Endodermal cell (in vitro differentiated cells): ENCODE measurements at places on chromosomes 16 and 17.

DNA sequence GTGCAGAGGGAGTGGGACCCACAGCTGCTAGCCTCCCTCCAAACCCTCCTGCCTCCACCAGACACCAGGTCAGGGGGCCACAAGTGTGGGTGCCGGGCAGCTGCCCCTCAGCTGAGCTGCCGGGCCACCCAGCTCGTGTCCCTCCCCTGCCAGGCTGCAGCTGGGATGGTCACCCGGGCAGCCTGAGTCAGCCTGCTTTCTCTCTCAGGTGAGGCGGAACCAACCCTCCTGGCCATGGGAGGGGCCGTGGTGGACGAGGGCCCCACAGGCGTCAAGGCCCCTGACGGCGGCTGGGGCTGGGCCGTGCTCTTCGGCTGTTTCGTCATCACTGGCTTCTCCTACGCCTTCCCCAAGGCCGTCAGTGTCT, 6.9 kb downstream of the SLC16A3 start:
- DNase-seq, result no peak

- no peak for DNase-seq
Measured at GRCh38 chr17:68381076-68381900, 76.0 kb downstream of the WIPI1 start.

DNA sequence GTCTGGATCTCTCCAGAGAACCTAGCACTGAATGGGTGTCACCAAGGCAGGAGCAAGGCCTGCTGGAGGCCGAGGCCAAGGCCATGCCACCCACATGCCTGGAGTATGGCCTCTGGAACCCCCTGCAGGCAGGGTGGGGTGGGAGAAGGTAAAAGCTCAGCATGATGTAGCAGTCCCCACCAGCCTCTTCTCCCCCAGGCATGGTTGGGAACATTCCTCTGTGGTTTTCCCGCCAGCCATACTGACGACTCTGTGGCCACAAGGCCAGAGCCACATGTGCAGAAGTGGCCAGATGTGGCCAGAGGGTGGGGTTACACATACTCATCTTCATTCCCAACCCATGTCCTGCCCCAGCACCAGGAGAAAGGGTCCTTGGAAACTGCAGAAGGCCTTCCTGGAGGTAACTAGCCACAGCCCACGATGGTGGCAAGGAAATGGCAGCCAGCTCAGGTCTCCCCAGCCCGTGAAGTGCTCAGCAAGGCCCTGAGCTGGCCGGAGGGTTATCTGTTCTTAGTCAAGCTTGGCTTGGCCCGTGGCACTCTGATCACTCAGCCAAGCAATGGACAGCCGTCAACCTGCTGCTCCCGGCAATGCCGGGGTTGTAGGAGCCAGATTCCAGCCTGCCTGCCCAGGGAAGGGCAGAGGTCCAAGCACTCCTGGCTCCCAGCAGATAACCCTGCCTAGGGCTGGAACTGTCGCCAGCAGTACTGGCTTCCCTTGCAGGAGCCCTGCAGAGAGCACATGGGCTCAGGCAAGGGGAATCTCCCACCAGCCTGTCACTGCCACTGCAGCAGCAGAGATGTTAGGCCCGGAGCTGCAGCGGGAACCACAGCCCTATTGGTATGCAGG, 26.1 kb downstream of the HDAC5 start:
- DNase-seq, result no peak

GRCh38 chr16:26765087-26765486, 301.6 kb upstream of the C16orf82 start:
- DNase-seq, result peak; percentile 65

- DNase-seq, result no peak
Measured at GRCh38 chr17:42781639-42782165, 1.3 kb downstream of the WNK4 start.

DNA sequence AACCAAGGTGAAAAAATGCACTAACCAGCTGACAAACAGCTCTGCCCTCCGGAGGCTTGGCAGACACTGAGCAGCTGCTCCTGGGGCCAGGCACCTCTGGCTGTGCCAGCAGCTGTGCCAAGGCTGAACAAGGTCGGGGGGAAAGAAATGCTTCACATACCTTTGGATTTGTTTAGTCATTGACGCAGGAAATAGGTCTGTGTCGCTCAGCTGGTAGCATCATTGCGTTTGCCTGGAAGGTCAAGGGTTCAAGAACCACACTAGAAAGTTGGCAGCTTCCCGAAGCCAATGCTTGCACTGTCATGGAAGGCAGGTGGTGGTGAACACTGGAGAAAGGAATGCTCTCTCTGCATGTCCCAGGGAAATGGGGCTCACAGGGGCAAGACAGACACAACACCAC, 63.5 kb downstream of the PCTP start:
- DNase-seq, result no peak

GRCh38 chr17:9355846-9356245, 219.8 kb downstream of the STX8 start:
- no peak for DNase-seq

DNA sequence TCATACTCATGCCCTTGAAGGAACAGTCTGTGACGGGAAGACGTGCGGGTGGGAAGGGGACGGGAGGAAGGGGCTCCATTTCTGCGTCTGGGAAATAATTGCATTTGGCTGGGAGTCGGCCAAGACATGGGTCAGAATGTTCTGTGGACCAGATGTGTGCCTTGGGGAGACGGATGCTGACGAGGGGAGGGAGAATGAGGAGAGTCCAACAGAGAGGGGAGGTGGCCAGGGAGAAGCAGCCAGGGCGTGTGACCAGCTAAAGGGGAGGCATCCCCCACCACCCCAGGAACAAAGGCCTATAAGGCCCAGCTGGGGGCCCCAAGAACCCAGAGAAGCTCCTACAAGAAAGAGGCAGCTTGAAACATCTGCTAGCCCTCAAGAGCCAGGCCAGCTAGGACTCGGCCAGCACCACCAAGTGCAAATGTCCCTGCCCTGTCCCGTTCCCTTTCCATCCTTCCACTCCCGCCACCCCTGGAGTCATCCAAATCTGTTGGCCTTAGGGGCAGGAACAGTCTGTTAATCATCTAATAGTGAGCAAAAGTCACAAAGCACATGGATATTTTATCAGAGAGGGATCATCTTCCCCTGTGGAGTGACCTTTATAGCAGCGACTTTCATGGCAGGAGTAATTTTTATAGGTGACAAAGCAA, 42.5 kb upstream of the BCO1 start:
- no peak for DNase-seq

- DNase-seq, result no peak
Measured at GRCh38 chr17:75603123-75603522, 15.5 kb downstream of the MYO15B start.

GRCh38 chr16:55055262-55055661, 124.6 kb downstream of the IRX5 start:
- DNase-seq, result no peak

DNA sequence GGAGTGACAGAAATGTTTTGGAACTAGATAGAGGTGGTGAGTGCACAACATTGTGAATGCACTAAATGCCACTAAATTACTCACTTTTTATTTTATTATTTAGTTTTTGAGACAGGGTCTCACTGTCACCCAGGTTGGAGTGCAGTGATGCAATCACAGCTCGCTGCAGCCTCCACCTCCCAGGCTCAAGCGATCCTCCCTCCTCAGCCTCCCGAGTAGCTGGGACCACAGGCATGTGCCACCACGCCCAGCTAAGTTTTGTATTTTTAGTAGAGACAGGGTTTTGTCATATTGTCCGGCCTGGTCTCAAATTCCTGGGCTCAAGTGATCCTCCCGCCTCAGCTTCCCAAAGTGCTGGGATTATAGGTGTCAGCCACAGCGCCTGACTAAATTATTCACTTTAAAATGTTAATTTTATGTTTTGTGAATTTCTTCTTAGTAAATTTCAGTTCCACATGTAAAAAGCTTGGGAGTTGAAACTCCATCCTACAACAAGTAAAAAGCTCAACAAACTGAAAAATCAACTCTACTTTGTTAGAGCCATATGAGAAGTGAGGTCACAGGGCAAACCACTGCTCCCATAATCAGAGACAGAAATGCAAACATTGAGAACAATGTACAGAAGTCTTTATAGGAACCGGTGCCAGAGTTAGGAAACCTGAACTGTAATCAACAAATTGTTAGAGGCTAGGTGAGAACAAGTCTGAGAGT, 13.8 kb upstream of the SLC5A10 start:
- no peak for DNase-seq

- DNase-seq, result no peak
Measured at GRCh38 chr17:11720816-11721215, 122.5 kb downstream of the DNAH9 start.

GRCh38 chr17:80873307-80873951, 118.2 kb upstream of the CHMP6 start:
- DNase-seq, result peak; percentile 90

DNA sequence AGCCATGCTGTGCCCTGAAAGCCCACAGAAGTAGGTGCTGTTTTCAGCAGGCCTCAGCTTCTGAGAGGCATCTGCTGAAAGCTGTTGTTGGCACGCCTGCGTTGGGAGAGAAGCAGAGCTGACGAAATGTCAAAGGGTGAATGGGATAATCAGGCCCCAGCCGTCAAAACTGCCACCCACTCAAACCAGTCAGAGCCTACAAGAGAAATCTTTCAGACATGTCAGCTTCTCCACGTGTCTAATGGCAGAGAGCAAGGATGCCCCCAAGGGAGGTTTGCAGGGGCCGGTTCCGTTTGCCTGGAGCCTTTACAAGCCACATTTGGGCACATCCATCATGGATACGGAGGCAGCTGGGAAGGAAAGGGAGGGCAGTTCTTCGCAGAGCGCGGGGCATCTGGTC, 568.2 kb upstream of the EEF2KMT start:
- no peak for DNase-seq

DNA sequence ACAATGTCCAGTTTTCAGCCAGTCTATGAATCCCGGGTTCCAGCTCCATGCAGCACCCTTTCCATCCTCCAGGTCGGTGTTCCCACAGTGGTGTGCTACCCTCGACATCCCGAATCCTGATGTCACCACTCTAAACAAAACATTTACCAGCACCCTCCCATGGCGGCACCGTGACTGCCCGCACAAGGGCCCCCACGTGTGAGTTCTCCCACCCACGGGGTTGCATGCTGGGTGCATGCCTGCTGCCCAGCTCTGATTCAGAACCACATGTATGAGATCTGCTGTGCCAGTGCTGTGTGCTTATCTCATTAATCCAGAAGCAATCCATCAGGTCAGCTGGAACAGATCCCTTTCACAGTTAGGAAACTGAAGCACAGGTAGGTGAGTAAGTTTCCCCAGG, 57.4 kb downstream of the C16orf78 start:
- peak; percentile 18 for DNase-seq

DNA sequence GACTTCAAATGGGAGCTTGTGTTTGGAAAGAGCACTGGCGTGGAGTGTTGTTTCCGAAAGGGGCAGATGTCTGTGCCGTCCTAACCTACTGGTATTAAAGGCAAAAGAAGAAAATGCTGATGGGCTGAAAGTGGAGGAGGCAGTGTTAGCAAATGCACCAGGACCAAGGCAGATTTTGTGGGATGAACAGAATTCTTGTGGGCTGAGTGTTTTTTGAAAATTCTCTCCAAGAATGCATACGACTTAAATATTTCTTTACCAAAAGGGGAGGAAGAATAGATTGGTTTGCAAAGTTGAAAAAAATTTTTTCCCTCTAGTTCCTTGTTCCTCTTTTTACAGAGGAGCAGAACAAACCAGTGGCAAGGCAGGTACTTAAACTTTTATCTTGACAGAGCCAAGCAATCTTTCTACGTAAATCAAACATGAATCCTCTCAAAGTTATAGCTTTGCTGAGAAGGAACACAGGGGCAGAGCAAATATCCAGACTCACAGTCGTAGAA, 16.8 kb downstream of the MARCHF10 start:
- DNase-seq, result peak; percentile 28

DNA sequence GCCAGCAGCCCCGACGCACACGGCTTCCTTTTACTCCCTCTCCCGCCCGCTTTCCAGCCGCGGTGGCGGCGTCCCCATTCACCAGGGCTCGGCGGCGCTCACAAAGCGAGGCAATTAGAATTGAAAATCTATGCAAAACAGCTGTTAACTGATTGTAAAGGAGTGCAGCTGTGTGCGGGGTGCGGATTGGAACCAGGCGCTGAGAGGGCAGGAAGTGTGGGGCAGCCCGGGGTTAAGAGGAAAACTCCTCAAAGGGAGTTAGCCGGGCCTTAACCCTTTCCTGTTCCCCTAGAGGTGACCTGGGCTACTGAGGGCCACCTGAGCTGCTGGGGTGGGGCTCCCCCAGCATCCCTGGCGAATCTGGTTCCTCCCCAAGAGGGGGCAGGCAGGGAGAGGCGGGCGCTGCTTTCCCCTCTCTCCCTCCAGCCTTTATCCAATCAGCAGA, 5.8 kb upstream of the GSE1 start:
- DNase-seq, result peak; percentile 93

- no peak for DNase-seq
Measured at GRCh38 chr17:63042256-63042812, 76.3 kb downstream of the TANC2 start.

DNA sequence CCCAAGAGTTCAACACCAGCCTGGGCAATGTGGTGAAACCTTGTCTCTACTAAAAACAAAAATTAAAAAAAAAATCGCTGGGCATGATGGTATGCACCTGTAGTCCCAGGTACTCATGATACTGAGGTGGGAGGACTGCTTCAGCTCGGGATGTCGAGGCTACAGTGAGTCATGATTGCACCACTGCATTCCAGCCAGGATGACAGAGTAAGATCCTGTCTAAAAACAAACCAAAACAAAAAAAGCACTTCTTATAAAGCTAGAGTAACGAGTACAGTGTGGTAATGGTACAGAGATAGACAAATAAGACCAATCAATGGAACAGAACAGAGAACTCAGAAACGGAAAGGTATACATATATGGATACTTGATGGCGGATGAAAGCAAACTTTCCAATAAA, 4.4 kb downstream of the NSMCE1 start:
- DNase-seq, result no peak

- DNase-seq, result no peak
Measured at GRCh38 chr17:75839942-75840798, 4.0 kb downstream of the UNC13D start.

- DNase-seq, result peak; percentile 26
Measured at GRCh38 chr17:58092101-58092796, 9.0 kb downstream of the DYNLL2 start.

DNA sequence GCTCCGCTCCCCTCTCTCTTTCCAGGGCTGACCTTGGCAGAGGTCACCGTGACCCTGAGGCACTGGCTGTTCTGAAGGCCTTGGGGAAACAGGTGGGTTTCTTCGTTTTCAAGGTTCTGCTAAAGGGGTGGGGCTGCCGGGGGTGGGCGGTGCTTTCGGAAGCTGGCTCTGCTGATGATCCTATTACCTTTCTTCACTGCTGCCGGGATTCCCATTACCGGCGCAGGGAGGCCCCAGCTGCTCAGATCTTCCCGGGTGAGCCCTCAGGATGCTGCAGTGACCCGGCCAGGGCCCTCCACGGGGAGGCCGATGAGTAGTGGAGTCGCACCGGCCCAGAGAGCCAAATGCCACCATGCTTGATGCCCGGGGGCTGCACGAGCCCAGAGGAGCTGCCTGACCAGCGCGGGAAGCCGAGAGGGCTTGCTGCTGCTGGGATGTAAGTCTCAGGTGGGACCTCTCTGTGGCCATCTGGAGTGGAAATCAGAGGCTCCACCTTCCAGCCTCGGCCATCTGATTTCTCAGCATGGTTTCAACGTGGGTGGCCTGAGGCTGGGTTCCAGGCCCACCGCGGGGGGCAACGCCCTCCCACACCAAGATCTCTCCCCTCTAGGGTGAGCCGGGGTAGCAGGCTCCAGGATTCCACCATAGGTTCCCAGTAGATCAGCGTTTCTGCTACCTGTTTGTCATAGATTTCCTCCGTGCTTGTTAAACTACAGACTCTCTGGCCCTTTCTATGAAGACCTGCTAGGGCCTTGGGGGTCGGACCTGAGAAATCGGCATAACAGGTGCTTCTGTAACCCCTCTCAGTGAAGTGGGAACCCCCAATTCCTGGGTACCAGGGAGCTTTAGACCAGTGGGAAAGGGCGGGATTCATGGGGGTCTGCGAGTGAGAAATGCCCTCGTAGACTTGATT, 21.6 kb upstream of the ADCY7 start:
- DNase-seq, result peak; percentile 85
